Progenitor cell of endocrine pancreas (in vitro differentiated cells): ENCODE measurements at places on chromosomes 11 and 22.

DNA sequence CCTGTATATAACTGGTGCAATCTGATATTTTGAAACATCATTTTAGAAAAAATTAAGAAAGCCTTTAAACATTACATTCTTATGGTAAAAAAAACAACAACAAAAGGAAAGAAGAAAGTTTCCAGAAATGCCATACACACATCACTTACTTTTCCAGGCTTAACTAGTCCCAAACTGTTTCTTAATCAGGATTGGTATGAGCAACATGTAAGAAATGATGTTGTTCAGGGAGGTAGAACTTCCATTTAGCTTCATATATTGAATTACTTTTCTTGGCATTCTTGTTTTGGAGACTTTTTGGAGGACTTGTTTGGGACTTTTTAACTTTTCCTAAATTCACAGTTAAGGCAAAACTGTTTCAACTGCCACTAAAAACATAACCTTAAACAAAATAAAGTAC lies 791.5 kb downstream of the METTL15 start:
- no peak for DNase-seq

- DNase-seq: no peak
Measured at GRCh38 chr22:27756212-27756660, 45.3 kb downstream of the MN1 start.

- DNase-seq: no peak
Measured at GRCh38 chr11:83909579-83910534, 623.7 kb upstream of the CCDC90B start.

DNA sequence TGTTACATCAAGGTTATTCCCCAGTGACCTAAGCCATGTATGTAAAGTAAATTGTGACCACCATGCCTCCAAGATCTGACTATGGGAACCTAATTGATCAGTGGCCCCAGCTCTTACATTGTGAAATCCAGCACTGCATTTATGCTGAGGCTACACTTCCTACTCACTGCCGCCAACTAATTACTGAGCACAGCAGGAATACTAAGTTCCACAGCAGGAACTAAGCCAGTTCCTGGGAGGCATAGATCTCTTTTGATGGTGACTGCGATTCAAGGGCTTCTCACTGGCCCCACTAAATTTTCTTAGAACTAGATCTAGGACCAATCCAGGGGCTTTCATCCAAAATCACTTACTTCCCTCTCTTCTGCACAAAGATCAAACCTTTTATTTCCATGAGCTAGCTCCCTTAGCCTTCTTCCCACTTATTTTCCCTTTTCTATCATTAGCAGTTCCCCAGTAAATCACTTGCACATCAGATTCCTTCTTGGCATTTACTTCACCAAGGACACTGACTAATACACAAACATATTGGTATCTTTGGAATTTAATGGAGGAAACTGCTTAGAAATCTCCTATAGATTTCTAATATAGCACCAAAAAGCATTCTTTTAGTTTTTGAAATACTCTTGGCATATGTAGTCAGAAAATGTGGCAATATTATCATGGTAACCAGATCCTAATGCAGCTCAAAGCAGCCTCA lies 46.0 kb downstream of the CNTN5 start:
- no peak for DNase-seq

- no peak for DNase-seq
Measured at GRCh38 chr11:130549393-130549999, 101.1 kb downstream of the ADAMTS15 start.

- no peak for DNase-seq
Measured at GRCh38 chr11:102367364-102367763, 20.4 kb downstream of the BIRC2 start.

DNA sequence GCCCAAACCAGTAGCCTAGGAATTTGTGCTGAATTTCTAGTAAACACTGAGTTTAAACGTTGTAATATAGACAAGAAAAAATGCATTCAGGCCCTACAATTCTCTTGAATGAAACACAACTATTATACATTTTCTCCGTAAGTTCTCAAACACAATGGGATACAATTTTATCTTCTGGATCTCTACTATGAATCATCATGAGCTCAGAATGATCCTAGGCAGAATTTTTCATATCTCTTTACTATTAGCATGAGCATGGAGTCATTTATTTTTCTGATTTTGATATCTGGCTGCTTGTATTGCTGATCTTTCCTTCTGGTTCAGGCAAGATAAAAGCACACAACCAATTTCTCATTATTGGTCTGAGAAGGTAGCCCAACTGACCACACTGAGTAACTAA lies 1123.4 kb upstream of the RAG2 start:
- no peak for DNase-seq

DNA sequence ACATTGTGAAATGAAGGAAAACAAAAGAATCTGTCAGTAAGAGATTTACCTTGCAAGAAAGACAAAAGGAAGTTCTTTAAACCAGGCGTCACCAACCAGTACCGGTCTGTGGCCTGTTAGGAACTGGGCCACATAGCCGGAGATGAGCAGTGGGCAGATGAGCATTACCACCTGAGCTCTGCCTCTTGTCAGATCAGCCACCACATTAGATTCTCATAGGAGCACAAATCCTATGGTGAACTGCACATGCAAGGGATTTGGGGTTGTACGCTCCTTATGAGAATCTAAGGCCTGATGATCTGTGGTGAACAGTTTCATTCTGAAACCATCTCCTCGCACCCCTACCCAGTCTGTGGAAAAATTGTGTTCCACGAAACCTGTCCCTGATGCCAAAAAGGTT lies 108.2 kb downstream of the CYP2R1 start:
- no peak for DNase-seq
